A549 treated with CpdA at 1 μM for 4 hours (cell line): ENCODE measurements at places on chromosomes 4 and X. TPM values are rescaled to one million over a fixed set of nuclear protein-coding genes. Genes with fewer than 3 reads are reported as not detected.

ADH1A gene
- total RNA-seq: not detected in 5 replicates

STATH gene
- total RNA-seq: not detected in 5 replicates

ANXA3 gene
- 57.0 to 72.4 TPM (median 59.0 TPM) in 5 replicates for total RNA-seq

FMR1NB gene
- not detected in 5 replicates for total RNA-seq

RIBC1 gene
- total RNA-seq: 0.65 to 0.88 TPM (median 0.85 TPM) in 5 replicates

SPATA18 gene
- total RNA-seq: 3.8 to 5.1 TPM (median 4.5 TPM) in 5 replicates

SPACA5 gene
- not detected in 5 replicates for total RNA-seq

TMPRSS11B gene
- total RNA-seq: not detected in 5 replicates

OTC gene
- not detected in 5 replicates for total RNA-seq
